Osteoblast (primary cell): ENCODE measurements at places on chromosomes 4 and X. TPM values are rescaled to one million over a fixed set of nuclear protein-coding genes. Genes with fewer than 3 reads are reported as not detected.

DNA sequence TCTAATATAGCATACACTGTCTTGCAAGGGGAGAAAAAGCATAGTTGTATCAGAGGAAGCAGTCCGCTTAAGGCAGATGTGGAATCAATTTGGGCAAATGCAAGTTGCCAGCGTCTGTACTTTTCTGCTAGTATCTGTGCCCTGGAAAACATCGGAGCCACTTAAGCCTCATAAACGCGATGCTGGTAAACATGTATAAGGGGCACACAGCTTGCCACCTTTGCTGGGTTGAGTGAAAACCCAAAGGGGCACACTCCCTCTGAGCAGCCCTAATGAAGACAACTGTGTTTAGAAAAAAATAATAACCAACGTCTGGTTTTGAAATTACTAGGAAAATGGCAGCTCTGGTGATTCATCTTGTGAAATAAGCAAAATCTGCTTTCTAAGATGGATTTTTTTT is 24.3 kb downstream of the SMIM20 start:
- peaks cover 24% of the 10 kb centered on the region for H3K4me1 ChIP-seq
- peak overlapping the region; percentile 62 for H3K4me3 ChIP-seq
- DNase-seq, result no peak

DNA sequence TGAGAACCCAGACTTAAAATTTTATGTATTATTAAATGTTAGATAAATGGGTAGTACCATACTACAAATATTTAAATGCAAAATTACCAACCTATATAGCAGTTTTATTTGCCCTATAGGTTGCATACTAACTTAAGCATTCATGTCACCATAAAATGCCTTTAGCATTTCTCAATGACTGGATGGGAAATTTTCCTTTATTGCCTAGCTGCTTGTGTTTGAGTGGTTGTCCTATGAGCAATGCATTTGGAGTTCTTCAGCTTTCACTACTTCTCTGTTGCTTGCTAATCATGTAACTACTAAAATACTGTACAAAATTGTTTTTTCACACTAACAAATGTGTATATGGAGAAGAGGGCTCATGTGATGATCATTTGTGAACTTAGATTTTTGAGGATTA is 44.2 kb upstream of the CEP135 start:
- H3K36me3 ChIP-seq, result peaks cover 7% of the 10 kb centered on the region
- H3K4me1 ChIP-seq, result peaks cover 5% of the 10 kb centered on the region
- peak; percentile 3 for DNase-seq
- H3K27me3 ChIP-seq, result no peaks in the 10 kb centered on the region

- peaks cover 14% of the 10 kb centered on the region for H3K4me1 ChIP-seq
- peak overlapping the region; percentile 57 for H3K27ac ChIP-seq
- no peak overlapping the region for H3K4me3 ChIP-seq
- H3K27me3 ChIP-seq, result no peaks in the 10 kb centered on the region
- H3K36me3 ChIP-seq, result no peaks in the 10 kb centered on the region
- DNase-seq, result no peak
Measured at GRCh38 chr4:185880571-185880970, 68.6 kb upstream of the SORBS2 start.

DNA sequence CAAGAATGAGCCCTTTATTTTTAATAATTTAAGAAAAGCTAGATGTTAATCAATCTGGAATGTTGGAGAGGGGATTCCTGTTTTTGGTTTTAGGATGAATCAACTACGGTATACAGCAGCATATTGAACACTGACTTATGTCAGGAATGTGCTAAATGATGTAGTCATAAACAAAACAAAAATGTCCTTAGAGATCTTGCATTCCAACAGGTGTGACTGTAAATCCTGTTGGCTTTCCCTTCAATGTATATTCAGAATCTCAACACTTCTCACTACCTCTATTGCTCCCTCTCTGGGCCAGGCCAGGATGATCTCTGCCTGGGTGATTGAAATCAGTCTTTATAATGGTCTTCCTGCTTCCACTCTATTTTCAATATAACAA is 37.8 kb upstream of the BDH2 start:
- H3K27ac ChIP-seq, result peak overlapping the region; percentile 16
- peaks cover 3% of the 10 kb centered on the region for H3K4me1 ChIP-seq

- DNase-seq, result no peak
- no peaks in the 10 kb centered on the region for H3K4me1 ChIP-seq
- no peak overlapping the region for H3K4me3 ChIP-seq
- no peaks in the 10 kb centered on the region for H3K36me3 ChIP-seq
Measured at GRCh38 chr4:34170946-34171345, 2073.4 kb downstream of the ARAP2 start.

DNA sequence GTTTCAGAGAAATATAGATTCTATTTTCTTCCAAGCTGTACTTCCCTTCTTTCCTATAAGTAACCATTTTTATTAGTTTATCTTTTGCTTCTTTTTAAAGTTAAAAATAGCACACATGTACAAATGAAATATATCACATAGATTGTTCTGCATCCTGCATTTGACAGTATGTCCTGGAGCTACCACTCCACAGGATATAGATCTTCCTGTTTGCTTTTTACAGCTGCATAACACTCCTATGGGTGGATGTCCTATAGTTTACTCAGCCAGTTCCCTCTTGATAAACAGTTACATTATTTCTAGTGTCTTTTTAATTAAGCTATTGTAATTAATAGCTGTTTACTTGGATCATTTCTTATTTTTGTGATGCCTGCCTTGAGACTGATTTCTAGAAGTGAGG is 301.6 kb upstream of the DDX53 start:
- no peak overlapping the region for H3K4me3 ChIP-seq
- no peaks in the 10 kb centered on the region for H3K4me1 ChIP-seq
- H3K36me3 ChIP-seq, result no peaks in the 10 kb centered on the region

DNA sequence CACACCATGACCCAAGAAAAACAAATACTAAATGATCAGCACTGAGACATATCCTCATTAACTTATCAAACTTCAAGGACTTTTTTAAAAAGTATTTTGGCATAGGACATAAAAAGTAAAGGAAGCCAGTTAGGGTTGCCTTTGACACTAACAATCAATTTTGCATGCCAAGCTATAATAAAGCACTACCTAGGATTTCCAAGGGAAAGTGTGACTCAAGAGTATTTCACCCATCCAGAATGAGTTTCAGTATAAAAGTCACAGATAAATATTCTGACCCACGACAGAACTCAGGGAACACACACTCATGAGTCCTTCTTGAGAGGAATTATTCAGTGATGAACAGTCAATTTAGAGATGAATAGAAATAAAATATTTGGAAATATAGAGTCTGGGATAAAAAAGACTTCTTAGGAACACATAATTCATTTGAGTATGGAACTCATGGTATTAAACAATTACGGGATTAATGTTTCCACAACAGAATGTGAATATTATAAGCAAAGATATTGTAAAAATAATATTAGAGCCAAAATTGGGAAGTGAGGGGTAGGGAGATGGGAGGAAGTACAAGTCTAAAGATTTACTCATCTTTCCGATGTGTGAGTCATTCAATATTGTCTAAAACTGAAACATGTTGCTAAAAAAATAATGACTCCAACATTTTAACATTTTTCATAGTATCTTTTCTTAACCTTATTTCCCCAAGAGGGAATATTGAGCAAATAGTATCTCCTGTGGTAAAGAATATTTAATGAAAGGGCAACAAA is 143.5 kb upstream of the LNX1 start:
- no peaks in the 10 kb centered on the region for H3K36me3 ChIP-seq
- no peaks in the 10 kb centered on the region for H3K27me3 ChIP-seq
- peak overlapping the region; percentile 81 for H3K27ac ChIP-seq
- H3K4me1 ChIP-seq, result peaks cover 25% of the 10 kb centered on the region

DNA sequence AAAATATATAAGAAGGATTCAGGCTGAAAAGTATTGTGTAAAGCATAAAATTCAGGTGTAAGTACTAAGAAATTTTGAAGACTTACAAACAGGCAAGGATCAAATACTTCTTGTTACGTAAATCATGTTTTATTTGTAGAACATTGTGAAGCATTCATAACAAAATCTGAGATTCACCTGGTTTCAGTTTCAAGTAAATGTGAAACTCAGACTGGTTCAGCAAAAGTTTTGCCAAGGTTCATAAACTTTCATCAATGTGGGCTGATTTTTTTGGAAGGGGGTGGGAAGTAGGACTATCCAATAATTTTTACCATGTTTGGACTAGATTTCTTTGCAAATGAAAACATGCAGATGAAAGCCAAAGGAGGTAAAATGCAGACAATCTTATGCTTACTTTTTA is 527.7 kb downstream of the ANKRD50 start:
- no peaks in the 10 kb centered on the region for H3K27me3 ChIP-seq
- no peaks in the 10 kb centered on the region for H3K36me3 ChIP-seq
- H3K4me3 ChIP-seq, result no peak overlapping the region
- H3K4me1 ChIP-seq, result peaks cover under 1% of the 10 kb centered on the region
- H3K27ac ChIP-seq, result no peak overlapping the region

DNA sequence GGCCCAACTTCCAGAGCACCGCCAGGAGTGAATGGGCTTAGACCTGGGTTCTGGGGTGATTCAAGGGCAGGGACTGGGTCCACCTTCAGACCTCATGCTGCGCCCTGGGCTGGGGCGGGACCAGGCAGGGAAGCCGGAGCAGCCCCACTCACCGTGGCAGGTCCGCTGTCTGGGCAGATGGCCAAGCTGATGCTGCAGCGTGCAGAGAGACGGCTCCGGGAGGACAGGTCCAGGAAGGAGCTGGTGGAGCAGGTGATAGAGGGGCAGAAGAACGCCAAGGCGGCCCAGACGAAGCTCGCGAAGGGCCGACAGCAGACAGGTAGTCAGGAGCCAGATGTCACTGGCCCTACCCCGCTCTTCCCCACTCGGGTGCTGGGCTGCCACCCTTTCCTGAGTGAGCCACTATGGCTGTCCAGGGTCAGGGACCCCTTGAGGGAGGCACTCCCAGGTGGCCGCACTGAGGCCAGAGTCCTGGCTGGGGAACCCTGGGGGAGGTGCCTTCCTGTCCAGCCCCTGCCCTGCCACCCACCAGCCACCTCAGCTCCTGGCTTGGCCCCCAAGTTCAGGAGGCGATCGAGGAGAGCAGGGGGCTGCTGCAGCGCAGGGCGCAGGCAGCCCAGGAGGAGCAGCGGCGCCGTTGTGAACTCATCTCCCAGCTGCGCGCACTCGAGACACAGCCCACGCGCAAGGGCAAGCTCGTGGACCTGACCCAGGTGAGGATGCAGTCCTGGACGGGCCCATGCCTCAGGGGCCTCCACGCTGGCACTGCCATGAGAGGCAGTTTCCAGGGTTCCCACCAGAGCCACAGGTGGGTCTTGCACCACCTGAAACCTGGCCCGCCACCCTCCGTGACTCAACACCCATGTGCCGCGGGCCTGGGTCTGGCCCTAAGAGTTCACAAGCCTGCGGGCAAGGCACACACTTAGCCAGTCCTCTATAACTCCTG is 10.1 kb upstream of the RNF4 start:
- no peaks in the 10 kb centered on the region for H3K4me1 ChIP-seq
- H3K36me3 ChIP-seq, result no peaks in the 10 kb centered on the region
- H3K27ac ChIP-seq, result no peak overlapping the region
- peak; percentile 62 for DNase-seq
- H3K4me3 ChIP-seq, result no peak overlapping the region
- no peaks in the 10 kb centered on the region for H3K27me3 ChIP-seq

DNA sequence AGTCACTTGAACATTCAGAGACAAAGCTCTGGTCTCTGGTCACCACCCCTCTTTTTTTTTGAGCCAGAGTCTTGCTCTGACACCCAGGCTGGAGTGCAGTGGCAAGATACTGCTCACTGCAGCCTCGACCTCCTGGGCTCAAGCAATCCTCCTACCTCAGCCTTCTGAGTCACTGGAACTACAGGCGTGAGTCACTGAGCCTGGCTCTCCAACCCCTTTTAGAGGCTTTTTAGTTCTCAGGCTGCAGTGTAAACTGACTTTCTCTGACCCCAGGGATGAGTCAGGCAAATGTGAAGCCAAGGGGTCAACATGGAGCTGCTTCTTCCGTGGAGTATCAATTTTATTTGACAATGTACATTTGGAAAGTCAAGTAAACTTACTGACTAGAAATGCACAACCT is 229.2 kb downstream of the PTTG2 start:
- H3K4me3 ChIP-seq, result no peak overlapping the region
- H3K27me3 ChIP-seq, result no peaks in the 10 kb centered on the region
- no peaks in the 10 kb centered on the region for H3K36me3 ChIP-seq
- peak; percentile 88 for DNase-seq

DNA sequence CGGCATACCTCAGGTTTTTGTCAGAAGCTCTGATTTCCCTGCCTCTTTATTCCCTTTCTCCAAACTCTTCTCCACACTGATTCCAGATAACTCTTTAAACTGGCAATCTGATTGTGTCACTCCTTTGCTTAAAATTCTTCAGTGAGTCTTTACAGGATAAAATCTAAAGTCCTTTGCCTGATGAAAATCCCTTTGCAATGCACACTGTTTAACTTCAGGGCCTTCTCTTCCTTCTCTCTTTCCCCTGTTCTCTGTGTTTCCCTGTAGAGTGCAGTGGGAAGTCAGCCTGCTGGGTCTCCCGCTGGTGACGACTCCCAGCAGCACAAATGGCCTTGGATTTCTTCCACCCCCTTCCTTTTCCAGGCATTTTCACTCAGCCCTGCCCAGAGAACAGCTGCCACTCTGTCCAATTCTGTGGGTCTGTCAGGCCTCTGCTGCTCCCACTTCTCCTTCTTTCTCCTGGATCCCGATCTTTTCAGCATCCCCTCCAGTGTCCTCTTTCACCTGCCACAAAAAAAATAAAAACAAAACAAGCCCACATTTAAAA is 189.9 kb upstream of the NWD2 start:
- no peaks in the 10 kb centered on the region for H3K4me1 ChIP-seq
- H3K4me3 ChIP-seq, result no peak overlapping the region
- no peak overlapping the region for H3K27ac ChIP-seq
- no peak for DNase-seq

GRCh38 chr4:189131118-189131517 is 809.6 kb upstream of the FRG1 start:
- no peak overlapping the region for H3K4me3 ChIP-seq
- no peaks in the 10 kb centered on the region for H3K4me1 ChIP-seq
- H3K27me3 ChIP-seq, result no peaks in the 10 kb centered on the region
- H3K27ac ChIP-seq, result no peak overlapping the region
- no peak for DNase-seq

GRCh38 chrX:139563251-139563650 is 32.7 kb downstream of the F9 start:
- H3K27ac ChIP-seq, result no peak overlapping the region
- H3K27me3 ChIP-seq, result no peaks in the 10 kb centered on the region
- no peak for DNase-seq
- H3K4me1 ChIP-seq, result no peaks in the 10 kb centered on the region
- H3K4me3 ChIP-seq, result no peak overlapping the region

- no peak for DNase-seq
- no peak overlapping the region for H3K4me3 ChIP-seq
- H3K27ac ChIP-seq, result no peak overlapping the region
- H3K36me3 ChIP-seq, result no peaks in the 10 kb centered on the region
Measured at GRCh38 chrX:46967547-46967946, 55.3 kb downstream of the JADE3 start.

FAM241A gene
- 2.1 and 2.2 TPM in 2 replicates for total RNA-seq

CCDC160 gene
- total RNA-seq, result 0.36 and 0.59 TPM in 2 replicates

ADH1A gene
- not detected in 2 replicates for total RNA-seq

GRIA3 gene
- total RNA-seq, result 3.3 and 6.8 TPM in 2 replicates

CYTL1 gene
- 0.36 and 15.3 TPM in 2 replicates for total RNA-seq

SUPT20HL1 gene
- not detected in 2 replicates for total RNA-seq

CRMP1 gene
- total RNA-seq, result under 0.01 TPM in 2 replicates

PABPC1L2B gene
- total RNA-seq, result not detected in 2 replicates

CXCL5 gene
- under 0.01 TPM in 1 of 2 replicates, not detected in the other for total RNA-seq
